ENCODE measurements at places on chromosomes 4 and X. TPM values are rescaled to one million over a fixed set of nuclear protein-coding genes. Genes with fewer than 3 reads are reported as not detected.

SNCA gene
- total RNA-seq, result 13.4 TPM

PDE6B gene
- 10.4 TPM for total RNA-seq

PNCK gene
- 5.4 TPM for total RNA-seq

IDS gene
- total RNA-seq, result 38.0 TPM

CT45A3 gene
- not detected for total RNA-seq

NALF2 gene
- 3.4 TPM for total RNA-seq

NSG1 gene
- 55.0 TPM for total RNA-seq

DNA sequence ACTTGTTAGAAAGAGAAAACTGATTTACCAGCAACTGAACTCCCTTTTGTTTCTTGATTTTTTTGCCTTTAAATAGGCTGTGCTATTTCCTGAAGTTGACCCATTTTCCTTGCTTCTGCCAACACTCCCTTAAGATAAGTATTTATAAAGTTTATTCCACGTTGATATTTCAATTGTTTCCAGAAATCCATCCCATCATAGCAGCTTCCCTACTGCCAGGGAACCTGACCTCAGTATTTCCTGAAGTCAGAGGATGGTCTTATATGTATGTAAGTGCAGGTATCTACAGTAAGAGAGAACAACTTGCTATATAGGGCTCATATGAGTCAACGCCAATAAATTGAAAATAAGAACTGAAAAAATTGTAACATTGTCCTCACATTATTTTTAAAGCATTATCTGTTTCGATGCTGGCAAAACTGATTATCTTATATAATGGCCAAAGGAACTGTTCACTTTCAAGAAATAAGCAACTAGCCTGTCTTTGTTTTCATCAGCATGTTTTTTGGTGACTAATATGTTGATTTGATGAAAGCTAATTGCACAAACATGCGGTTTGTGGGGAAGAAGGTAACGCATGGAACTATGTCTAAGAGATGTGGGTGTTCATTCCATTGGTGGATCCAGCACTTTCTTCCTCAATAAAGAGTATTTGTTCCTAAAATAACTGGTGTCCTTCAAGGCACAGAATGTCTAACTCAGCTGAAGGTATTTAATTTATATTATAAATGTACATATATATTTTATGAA, 4.7 kb downstream of the LIMCH1 start:
- no peaks in the 10 kb centered on the region for H3K36me3 ChIP-seq
- H3K4me1 ChIP-seq, result peaks cover 9% of the 10 kb centered on the region
- H3K27ac ChIP-seq, result no peak overlapping the region
- no peak overlapping the region for H3K4me3 ChIP-seq

- H3K27ac ChIP-seq, result no peak overlapping the region
- H3K4me1 ChIP-seq, result peaks cover 4% of the 10 kb centered on the region
- DNase-seq, result no peak
- H3K27me3 ChIP-seq, result peaks cover 9% of the 10 kb centered on the region
Measured at GRCh38 chrX:68892651-68893050, 63.8 kb downstream of the EFNB1 start.

DNA sequence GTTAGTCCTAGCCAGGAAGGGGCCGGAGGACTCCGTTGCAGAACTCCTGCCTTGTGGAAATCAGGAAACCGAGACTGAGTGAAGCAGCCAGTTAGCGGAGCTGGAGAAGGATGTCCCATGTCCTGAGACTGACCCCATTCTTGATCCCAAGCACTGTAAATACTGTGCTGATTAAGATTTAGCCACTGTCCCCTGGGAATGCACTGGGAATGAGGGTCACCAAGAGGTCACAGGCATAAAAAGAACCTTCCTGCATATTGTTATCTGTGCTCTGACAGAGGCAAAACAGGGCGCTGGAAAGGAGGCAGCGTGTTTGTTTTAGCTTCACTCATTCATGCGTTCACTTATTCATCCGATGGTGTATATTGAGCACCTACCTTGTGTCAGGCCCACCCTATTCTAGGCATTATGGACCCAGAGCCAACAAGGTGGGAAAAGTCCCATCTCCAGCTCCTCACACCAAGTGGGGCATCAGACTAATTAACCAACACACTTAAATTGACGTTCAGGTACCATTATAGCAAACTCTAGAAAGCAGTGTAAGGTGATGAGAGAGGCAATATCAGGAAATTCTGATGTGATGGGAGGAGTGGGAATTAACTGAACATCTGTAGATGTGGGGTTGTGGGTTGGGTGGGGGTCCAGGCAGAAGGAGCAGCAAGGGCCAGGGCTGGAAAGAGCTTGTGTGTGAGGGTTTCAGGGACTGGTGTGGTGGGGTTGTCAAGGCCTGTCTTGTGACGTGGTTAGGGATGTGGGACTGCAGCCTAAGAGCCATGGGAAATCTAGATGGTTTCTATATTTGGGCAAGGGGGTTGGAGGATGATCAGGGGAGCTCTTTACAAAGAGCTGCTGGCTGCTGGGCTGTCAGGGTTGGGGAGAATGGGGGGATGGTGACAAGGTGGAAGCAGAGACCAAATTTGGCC, 10.6 kb upstream of the SLC2A9 start:
- peaks cover 28% of the 10 kb centered on the region for H3K4me1 ChIP-seq
- no peak for DNase-seq
- no peaks in the 10 kb centered on the region for H3K36me3 ChIP-seq
- H3K27ac ChIP-seq, result peak overlapping the region; percentile 82
- H3K27me3 ChIP-seq, result peaks cover 3% of the 10 kb centered on the region
- H3K4me3 ChIP-seq, result no peak overlapping the region

GRCh38 chr4:20408611-20409010, 156.9 kb downstream of the SLIT2 start:
- no peak overlapping the region for H3K27ac ChIP-seq
- no peaks in the 10 kb centered on the region for H3K4me1 ChIP-seq
- H3K4me3 ChIP-seq, result no peak overlapping the region
- no peaks in the 10 kb centered on the region for H3K36me3 ChIP-seq
- H3K27me3 ChIP-seq, result no peaks in the 10 kb centered on the region
- no peak for DNase-seq

DNA sequence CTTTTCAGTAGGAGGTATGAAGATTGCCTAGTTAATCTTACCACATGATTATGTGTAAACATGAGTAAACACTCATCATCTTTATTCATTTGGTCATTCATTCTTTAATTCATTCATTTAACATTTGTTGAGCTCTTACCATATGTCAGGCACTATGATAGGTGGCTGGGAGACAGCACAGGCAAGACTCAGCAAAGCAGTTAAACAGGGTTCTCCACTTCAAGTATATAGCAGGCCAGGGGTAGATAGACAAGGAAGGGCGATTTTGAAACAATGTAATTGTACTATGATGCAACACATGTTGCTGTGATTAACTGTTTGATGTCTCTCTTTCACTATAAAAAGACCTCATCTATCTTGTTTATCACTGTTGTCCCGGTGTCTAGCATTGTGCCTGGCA, 84.3 kb upstream of the GPR101 start:
- no peaks in the 10 kb centered on the region for H3K4me1 ChIP-seq
- H3K4me3 ChIP-seq, result no peak overlapping the region
- H3K27ac ChIP-seq, result no peak overlapping the region
- no peaks in the 10 kb centered on the region for H3K27me3 ChIP-seq

DNA sequence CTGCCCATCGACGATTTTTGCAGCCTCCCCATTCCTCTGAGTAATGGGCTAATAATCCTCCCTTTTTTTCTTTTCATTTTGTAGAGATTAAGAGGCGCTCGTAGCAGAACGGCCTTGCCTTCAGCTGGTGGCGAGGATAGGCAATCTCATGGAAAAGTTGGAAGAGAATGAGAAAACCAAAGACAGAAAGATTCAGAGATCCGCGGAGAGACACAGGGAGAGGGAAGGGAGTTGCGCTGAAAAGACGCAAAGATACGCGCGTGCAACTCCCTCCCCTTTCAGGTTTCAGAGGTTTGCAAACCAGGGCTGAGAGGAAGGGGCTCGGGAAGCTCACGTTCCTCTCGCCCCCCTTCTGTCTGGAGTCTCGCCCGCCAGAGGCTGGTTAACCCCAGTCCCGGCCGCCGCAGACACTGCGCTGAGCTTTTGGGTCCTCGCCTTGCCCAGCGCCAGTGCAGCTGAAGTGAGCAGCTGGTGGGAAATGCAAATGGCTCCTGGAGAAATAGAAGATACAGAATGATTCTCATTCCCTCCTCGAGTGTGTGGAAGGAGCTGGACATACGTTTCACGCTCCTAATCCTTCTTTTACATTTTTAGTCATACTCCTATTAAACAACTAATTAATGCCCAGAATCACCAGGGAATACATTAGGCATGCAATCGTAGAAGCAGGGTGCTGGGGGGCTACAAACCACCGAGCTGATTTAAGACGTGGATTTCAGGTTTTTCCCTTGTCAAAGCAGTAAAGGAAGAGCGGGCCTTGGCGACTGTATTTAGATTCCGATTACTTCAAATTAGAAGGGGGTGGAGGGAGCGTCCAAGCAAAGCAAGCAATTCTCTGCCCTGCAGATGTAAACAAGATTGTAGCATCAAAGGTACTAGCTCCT, 16.6 kb upstream of the PITX2 start:
- no peaks in the 10 kb centered on the region for H3K36me3 ChIP-seq
- no peak for DNase-seq
- peaks cover 36% of the 10 kb centered on the region for H3K4me1 ChIP-seq
- peak overlapping the region; percentile 9 for H3K4me3 ChIP-seq
- H3K27ac ChIP-seq, result peak overlapping the region; percentile 75

DNA sequence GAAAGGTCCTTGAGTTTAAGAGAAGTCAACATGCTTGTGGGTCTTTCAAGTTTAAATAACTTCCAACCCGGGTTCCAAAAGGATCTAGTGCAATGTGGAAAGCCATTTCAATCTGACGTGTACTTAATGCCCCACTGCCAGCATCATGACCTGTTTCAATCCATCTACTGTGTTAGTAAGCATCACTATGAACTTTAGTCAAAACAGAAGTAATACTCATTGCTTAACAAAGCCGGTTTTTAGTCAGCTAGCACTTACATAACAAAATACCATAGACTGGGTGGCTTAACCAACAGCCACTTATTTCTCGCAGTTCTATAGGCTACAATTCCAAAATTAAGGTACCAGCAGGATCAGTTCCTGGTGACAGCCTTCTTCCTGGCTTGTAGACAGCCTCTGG, 677.5 kb downstream of the DMD start:
- H3K4me3 ChIP-seq, result no peak overlapping the region
- no peaks in the 10 kb centered on the region for H3K36me3 ChIP-seq
- no peak for DNase-seq
- H3K4me1 ChIP-seq, result peaks cover 33% of the 10 kb centered on the region
- no peaks in the 10 kb centered on the region for H3K27me3 ChIP-seq

GRCh38 chrX:120823556-120823955, 52.1 kb downstream of the CT47B1 start:
- peaks cover 9% of the 10 kb centered on the region for H3K4me1 ChIP-seq
- H3K27ac ChIP-seq, result no peak overlapping the region
- H3K4me3 ChIP-seq, result no peak overlapping the region
- no peaks in the 10 kb centered on the region for H3K27me3 ChIP-seq

DNA sequence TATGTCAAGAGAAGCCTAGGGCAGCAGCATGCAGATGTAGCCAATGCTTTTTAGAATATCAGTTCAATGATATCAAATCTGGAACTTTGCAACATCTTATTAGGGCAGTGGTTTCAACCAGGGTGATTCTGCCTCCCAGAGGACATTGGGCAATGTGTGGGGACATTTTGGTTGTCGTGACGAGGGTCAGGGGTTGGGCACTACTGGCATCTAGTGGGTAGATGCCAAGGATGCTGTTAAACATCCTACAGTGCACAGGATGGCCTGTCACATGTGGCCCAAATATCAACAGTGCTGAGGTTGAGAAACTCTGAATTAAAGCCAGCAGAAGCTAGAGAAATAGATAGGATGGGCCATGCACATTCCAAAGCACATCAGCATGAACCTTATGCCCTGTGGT, 152.3 kb downstream of the AMELX start:
- DNase-seq, result no peak
- no peak overlapping the region for H3K4me3 ChIP-seq
- H3K36me3 ChIP-seq, result no peaks in the 10 kb centered on the region
- H3K27me3 ChIP-seq, result no peaks in the 10 kb centered on the region
- H3K27ac ChIP-seq, result no peak overlapping the region

- H3K4me1 ChIP-seq, result peaks cover 20% of the 10 kb centered on the region
- H3K27me3 ChIP-seq, result no peaks in the 10 kb centered on the region
- H3K27ac ChIP-seq, result peak overlapping the region; percentile 31
- no peak for DNase-seq
- no peak overlapping the region for H3K4me3 ChIP-seq
- H3K36me3 ChIP-seq, result peaks cover 33% of the 10 kb centered on the region
Measured at GRCh38 chrX:24761306-24761705, 67.6 kb downstream of the POLA1 start.

DNA sequence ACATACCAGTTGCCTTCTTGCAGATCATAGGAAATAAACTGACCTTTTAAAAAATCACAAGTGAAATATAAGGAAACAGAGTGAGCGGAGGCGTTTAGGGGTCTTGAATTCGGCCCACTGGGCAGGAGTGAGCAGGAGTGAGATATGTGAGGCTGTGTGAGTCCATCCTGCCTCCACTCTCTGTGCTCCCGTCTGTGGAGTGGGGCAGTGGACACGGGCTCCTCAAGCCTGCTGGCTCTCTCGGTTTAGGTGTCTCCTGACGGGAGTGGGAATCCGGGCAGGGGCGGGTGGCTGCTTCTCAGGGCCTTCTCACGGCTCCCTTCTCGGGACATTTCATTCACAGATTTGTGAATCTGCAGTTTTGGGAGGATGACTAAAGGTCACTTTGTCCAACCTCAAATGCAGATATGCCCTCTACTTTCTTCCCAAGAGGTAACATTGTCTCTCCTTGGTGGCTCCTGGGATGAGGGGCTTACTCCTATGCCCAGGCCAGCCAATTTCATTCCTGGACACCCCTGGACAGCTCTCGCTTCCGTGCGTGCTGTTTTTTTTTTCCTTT, 27.6 kb downstream of the CYTL1 start:
- H3K36me3 ChIP-seq, result no peaks in the 10 kb centered on the region
- H3K27ac ChIP-seq, result no peak overlapping the region
- H3K4me3 ChIP-seq, result no peak overlapping the region
- H3K27me3 ChIP-seq, result peaks cover 20% of the 10 kb centered on the region

DNA sequence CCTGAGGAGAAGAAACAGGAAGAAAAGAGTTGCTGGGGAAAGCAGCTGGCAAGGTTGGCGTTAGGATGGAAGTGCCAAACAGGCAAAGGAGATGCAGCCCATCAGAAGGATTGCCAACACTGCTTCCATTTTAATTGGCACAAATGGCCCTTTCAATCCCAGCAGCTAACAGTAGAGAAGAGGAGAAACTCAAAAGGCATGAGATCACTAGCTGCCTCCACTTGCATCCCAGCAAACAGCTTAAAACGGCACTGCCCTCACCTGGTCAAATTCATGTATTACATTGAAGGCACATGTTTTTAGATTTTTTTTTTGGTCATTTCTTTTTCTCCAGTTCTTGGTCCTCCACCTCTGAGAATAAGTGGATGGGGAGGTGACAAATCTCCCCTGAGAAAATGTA, 14.9 kb upstream of the LOC101059915 start:
- peaks cover 2% of the 10 kb centered on the region for H3K36me3 ChIP-seq
- H3K27ac ChIP-seq, result no peak overlapping the region
- H3K4me1 ChIP-seq, result no peaks in the 10 kb centered on the region
- no peak for DNase-seq
- H3K4me3 ChIP-seq, result no peak overlapping the region

DNA sequence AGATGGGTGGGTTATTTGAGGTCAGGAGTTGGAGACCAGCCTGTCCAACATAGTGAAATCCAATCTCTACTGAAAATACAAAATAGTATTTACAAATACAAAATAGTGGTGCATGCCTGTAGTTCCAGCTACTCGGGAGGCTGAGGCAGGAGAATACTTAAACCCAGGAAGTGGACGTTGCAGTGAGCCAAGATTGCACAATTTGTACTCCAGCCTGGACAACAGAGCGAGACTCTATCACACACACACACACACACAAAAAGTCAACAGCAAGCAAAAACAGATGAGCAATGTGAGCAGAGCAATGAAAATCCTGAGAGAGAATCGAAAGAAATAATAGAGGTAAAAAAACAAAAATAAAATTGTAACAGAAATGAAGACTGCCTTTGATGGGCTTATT, 168.8 kb downstream of the PCDH18 start:
- H3K4me1 ChIP-seq, result no peaks in the 10 kb centered on the region
- H3K27me3 ChIP-seq, result no peaks in the 10 kb centered on the region
- no peaks in the 10 kb centered on the region for H3K36me3 ChIP-seq
- H3K27ac ChIP-seq, result no peak overlapping the region
- H3K4me3 ChIP-seq, result no peak overlapping the region
